ENCODE measurements at places on chromosomes 12 and 14. TPM values are rescaled to one million over a fixed set of nuclear protein-coding genes. Genes with fewer than 3 reads are reported as not detected.

Gene ANO2
- total RNA-seq: not detected

Gene CMA1
- total RNA-seq: not detected

Gene MUCL1
- total RNA-seq: not detected

Gene SLC6A12
- total RNA-seq: 0.35 TPM

Gene GLT1D1
- total RNA-seq: 0.30 TPM

Gene FGF6
- not detected for total RNA-seq

Gene MEG3
- not detected for total RNA-seq

Gene CD69
- total RNA-seq: 97.9 TPM

Gene CLEC6A
- not detected for total RNA-seq

Gene STAC3
- total RNA-seq: 2.5 TPM

Gene CLECL1
- total RNA-seq: 3.1 TPM

Gene GPR84
- 1.7 TPM for total RNA-seq

Gene REC8
- 27.7 TPM for total RNA-seq

Gene CBLN3
- total RNA-seq: 12.2 TPM

Gene KRT82
- not detected for total RNA-seq

Gene TAOK3
- 49.4 TPM for total RNA-seq

Gene FOXG1
- total RNA-seq: not detected

Measured in activated CD4-positive, alpha-beta T cell treated with anti-CD3 and anti-CD28 coated beads for 36 hours (primary cell).